DMS 273 treated with DMSO at 0.1 percent for 48 hours (cell line): ENCODE measurements at places on chromosomes 3 and 15.
A peak's percentile ranks its signal among the peaks of the same experiment; 100 is the strongest.

DNA sequence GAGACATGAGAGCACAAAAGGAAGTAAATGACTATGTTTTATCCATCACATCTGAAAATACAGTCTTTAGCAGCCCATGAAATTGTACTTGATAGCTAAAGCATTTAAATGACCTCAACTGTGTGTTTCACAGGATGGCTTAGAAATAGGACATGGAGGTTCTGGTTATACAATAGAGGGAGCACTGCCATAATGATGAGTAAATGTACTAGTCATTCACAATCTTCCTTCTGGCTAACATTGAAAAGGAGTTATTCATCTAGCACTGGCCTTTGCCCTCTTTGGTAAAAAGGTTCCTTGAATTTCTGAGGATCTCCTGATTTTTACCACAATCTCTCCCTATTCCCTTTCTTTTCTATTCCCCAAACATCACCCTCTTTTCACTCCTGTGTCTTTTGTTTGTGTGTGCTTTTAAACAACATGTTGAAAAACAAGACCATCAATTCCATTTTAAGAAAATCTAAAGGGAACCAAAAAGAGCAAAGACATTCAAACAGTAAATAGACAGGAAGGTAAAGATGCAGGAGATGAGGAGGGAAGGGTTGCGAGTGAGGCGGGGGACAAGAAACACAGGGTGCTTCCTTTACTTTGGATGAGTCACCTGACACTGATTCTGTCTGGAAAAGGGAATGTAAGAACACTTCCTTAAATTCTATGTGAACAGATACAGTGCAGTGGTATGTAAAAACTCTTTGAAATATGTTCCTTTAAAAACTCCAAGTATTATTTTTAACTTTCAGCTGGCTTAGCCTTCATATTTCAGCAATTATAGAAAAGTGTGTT lies 619.0 kb downstream of the MECOM start:
- DNase-seq, result no peak

DNA sequence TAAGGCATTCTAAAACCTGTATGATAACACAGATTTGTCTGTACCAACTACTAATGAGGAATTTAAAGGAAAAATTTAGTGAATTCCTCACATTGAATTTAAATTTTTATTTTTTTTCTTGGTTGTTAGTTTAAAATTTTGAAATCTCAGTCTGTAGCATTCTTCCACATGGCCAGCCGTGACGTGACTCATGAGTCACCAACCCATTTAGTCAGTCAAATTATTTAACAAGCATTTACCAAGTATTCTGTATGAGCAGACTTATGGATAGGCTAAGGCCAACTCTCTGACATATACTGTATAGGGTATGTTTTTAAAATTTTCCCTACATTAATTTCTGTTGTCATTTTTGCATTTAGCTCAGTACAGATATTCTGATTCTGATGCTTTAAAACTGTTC lies 112.9 kb downstream of the CNTN4 start:
- no peak for DNase-seq

GRCh38 chr15:25237291-25237978 lies 201.4 kb downstream of the UBE3A start:
- DNase-seq, result no peak

DNA sequence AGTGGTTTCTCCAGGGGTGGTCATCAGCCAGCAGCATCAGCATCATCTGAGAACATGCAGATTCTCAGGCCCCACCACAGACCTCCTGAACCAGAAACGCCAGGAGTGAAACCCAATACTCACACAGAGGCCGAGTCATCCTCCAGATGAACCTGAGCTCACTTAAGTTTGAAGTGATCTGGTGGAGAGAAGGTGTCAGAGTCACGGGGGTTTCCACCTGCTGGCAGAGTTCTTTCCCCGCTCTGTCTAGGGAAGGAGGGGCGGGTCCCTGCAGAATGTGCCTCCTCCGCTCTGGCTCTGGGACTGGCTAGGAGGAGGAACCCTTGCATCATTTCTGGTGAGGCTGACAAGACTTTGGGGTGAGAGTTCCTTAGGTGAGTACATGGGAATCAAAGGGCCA lies 13.3 kb upstream of the KIF23 start:
- DNase-seq, result no peak

DNA sequence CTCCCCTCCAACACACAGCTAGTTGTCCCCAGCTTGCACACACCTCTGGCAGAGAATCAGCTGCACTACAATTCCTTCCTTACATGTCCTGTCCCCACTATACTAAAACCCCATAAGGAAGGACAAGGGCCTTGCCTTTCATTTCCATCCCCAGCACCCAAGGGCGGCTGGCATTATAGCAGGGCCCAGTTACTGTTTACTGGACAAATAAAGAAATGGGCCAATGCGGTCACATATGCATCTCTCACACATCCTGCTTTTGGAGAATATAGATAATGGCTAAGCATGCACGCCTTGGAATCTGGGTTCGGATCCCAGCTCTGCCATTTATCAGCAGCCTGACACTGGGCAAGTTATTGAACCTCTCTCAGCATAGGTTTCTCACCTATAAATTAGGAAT lies 99.1 kb downstream of the DAPK2 start:
- DNase-seq, result no peak

- DNase-seq, result no peak
These were observed 67.3 kb downstream of the MORC1 start for GRCh38 chr3:109050591-109051167.

- no peak for DNase-seq
These were observed 65.9 kb upstream of the KLF13 start for GRCh38 chr15:31260646-31261265.

GRCh38 chr15:67836477-67836876 lies 3.4 kb downstream of the RNU6-1 start:
- DNase-seq, result no peak

GRCh38 chr3:114451051-114451451 lies 157.2 kb downstream of the TIGIT start:
- no peak for DNase-seq

GRCh38 chr3:197434830-197435229 lies 120.9 kb downstream of the BDH1 start:
- no peak for DNase-seq

GRCh38 chr3:99949956-99950670 lies 132.5 kb downstream of the CMSS1 start:
- no peak for DNase-seq

DNA sequence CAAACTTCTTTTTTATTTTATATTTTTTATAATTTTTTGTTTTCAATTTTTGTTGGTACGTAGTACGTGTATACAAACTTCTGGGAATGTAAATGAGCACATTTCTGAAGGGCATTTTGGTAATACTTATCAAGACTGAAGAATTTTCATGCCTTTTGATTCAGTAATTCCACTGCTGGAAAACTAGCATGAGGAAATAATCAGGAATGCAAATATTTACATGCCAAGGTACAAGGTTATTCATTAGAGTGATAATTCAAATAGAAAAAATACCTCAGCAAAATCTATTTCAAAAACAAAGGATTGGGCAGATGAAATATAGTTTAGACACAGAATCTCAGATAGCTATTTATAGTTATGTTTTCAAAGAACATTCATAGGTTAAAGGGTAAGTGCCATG lies 128.7 kb downstream of the DMXL2 start:
- DNase-seq, result no peak

DNA sequence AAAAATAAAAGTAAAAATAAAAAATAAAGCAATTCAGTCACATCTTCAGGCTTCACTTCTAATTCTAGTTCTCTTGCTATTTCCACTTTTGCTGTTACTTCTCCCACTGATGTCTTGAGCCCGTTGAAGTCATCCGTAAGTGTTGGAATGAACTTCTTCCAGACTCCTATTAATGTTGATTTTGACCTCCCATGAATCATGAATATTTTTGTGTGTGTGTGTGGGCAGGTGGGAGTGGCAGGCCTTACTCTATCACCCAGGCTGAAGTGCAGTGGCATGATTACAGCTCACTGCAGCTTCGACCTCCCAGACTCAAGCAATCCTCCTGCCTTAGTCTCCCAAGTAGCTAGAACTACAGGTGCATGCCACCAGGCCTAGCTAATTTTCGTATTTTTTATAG lies 10.7 kb downstream of the USP4 start:
- DNase-seq, result no peak

- DNase-seq, result no peak
These were observed 102.1 kb downstream of the VGLL4 start for GRCh38 chr3:11541321-11542303.

DNA sequence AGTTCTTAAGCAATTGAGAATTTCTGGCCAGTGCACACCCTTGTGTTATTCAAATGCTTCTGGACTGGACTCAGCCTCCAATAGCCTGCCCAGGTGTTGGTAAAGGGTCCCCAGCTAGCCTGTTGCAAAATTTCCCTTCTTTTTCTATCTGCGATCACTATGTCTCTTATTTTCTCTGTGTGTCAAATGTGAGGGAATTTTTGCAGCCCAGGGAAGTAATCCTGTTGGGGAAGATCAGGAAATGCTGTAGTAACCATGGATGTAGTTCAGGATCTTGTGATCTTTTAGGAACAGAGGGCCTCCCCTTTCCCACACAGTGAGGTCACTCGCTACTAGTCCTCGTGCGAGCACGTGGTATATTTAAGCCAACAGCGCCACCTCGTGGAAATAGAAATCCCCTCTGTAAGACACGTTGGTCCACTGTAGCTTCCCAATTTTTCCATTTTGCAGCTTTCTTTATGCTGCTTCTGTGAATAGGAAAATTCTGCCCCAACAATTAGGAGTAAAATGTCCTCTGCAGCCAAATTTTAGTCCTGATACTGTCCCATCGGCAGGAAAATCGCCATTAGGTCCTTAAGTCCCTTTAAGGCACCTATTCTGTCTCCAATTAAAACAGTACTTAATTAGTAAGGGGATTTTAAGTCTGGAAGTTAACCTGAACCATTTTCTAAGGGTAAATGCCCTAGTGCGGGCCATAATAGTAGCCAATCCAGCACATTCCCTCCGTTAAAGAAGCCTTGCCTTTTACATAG lies 4.0 kb upstream of the SMCO1 start:
- DNase-seq, result peak; percentile 33

- peak; percentile 2 for DNase-seq
These were observed 221.0 kb upstream of the EOMES start for GRCh38 chr3:27943106-27943505.

GRCh38 chr15:101641129-101641764 lies 10.9 kb downstream of the TM2D3 start:
- DNase-seq, result no peak

GRCh38 chr3:71733319-71733718 lies 8.1 kb upstream of the EIF4E3 start:
- DNase-seq, result no peak

DNA sequence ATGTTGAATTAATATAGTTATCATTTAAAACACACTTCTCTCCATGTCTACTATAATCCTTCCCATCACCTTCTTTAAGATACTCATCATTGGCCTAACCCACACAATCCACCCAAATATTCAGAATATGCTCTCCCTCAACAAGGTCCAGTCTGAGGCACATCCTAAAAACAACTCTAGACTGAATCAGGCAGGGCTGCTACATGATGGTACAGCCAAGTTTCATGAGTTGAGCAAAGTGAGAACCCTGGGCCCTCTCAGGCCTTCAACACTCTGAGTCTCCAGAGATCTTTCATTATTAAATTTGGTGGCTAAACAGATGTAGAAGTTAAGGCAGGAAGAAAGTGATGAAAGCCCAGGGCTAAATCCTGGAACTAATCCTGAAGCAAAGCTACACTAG lies 16.2 kb downstream of the ZNF148 start:
- no peak for DNase-seq

- peak; percentile 56 for DNase-seq
These were observed 85.6 kb upstream of the PIAS1 start for GRCh38 chr15:67968564-67968963.

- no peak for DNase-seq
These were observed 5.5 kb upstream of the PSMD6 start for GRCh38 chr3:64028754-64029153.

- DNase-seq, result no peak
These were observed 3.7 kb downstream of the UBR1 start for GRCh38 chr15:43102187-43102586.

GRCh38 chr15:54518156-54518882 lies 540.1 kb downstream of the UNC13C start:
- DNase-seq, result no peak

- no peak for DNase-seq
These were observed 14.9 kb downstream of the KBTBD12 start for GRCh38 chr3:127929818-127930413.

- DNase-seq, result no peak
These were observed 46.0 kb downstream of the ITGA11 start for GRCh38 chr15:68385671-68386586.

DNA sequence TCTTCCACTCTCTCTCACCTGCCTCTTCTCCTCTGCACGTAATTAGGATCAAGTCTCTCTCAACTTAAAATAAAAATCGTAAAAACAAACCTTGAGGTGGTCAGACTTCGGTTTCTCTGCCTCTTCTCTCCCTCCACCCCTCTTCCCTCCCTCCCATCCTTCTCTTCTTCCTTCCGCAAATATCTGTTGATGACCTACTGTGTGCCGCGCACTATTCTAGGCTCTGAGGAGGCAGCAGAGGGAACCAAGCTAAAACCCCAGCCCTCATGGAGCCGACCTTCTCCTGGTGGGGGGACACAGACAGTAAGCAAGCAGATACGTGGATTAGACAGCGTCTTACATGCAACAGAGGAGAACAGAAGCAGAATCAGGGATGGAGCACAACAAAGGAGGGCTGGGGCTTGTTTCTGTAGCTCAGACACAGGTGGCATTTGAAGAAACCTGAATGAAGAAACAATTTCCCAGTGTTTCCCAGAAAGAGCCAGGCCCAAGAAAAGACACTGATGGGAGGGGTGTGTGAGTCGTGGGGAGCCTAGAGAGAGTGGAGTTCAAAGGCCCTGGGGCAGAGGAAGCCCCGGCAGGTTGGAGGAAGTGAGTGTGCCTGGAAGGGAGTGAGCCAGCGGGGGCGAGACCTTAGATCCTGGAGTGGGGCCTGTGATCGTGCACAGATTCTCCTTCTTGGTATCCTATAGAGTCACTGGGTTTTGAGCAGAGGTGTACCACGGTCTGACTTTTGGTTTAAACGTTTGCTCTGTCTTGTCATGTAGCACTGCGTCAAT lies 80.5 kb downstream of the TOP2B start:
- no peak for DNase-seq

- no peak for DNase-seq
These were observed 76.9 kb upstream of the RPL32 start for GRCh38 chr3:12918231-12918630.

DNA sequence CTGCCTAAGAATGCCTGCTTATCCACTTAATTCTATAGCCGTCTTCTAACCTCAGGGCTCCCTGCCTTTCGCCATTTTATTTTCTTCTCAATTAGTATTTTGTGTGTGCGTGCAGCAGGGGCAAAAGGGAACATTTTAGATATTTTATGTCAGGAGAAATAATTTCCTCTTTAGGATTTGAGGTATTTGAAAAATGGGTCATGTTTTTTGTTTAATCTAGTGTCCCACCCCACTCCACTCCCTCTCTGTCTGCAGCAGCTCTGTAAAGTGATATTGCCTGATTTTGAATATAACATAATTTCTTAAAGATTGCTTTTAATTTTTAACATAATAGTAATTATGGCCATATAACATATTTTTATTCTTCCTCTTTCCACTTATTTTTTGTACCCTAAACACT lies 593.2 kb upstream of the DPPA4 start:
- no peak for DNase-seq
